ENCODE measurements at places on chromosomes 13 and 19.

DNA sequence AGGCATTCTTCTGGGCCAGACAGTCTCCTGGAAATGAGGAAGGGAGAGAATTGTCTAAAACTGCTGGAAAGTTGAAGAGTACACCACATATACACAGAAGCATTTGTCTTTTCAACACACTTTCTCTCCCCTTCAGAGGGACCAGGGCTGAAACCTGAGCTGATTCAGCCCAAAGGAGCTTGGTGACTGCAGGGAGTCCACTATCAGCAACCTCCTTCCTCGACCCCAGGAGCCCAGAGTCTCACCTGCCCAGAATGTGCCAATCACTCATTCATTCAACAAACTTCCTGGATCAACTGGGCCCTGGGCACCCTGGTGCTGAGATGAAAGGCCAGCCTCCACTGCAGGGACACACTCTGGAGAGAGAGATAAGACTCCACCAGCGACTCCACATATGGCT is 128.9 kb upstream of the VSTM2B start:
- no peak for DNase-seq

DNA sequence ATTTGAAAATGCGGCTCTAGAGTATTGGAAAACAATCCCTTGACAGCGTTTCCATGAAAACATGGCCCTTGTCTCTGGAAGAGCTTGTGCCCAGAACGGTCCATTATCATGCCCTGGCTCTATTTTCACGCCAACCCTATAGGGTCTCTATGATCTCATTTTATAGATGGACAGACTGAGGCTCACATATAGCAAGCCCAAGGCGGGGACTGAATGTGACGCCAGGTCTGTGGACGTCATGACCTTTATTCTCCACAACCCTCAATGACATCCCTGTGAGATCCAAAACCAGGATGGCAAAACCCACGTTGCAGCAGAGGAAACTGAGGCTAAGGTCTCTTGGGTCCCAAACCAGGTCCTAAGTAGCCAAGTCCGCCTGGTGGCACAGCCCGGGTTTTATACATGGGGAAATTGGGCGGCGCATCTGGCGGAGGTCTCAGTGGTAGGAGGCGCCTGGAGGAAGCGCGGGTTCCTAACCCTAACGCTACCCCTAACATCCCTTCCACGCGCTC is 425 bp upstream of the COLGALT1 start:
- no peak for DNase-seq

GRCh38 chr19:55118401-55118991 is 1.1 kb upstream of the PPP1R12C start:
- peak; percentile 86 for DNase-seq

DNA sequence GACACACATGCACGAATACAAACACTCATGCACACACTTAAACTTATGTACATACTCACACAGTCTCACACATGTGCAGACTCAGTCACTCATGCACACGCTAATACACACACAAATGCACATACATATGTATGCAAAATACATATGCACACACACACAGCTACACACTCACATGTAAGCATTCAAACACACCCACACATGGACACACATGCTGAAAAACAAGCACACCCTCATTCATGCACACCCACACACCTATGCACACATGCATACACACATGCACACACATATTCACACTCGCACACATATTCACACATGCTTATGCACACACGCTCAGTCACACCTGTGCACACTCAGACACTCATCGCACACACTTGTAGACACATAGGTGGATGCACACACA is 9.3 kb downstream of the MUC16 start:
- DNase-seq, result no peak

GRCh38 chr13:58134012-58134411 is 502.5 kb downstream of the PCDH17 start:
- DNase-seq, result no peak

DNA sequence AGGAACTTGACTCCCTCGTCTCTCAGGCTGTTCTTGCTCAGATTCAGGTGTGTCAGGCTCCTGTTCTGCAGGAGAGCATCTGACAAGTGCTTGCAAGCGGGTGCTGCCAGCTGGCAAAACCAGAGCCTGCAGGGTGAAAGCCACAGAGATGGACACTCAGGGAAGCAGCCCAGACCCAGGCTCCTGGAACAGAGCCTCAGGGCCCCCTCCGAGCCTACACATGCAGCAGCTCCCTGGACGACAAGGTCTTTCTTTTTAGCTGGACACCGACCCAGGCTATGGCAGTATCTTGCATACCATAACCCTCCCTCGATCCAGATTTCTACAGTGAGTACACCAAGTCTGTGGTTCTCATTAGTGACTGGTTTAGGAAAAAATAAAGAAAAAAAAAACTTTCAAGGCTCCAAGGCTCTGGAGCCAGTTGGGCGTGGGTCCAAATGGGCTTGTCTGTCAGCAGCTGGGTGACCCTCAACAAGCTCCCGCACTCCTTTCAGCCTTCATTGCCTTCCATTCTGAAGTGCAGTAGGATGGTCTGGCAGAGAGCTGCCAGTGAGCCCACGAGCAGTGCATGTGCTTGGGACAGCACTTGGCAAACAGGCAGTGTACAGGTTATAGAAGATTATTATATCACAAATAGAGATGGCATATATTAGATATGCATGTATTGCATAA is 29.9 kb downstream of the NLRP13 start:
- DNase-seq, result no peak

GRCh38 chr19:45406226-45407090 is at the start of gene POLR1G:
POLR1G (plus strand) TSS chr19:45406644; CDS start chr19:45406697, 53 bp downstream.
- DNase-seq, result peak; percentile 95

DNA sequence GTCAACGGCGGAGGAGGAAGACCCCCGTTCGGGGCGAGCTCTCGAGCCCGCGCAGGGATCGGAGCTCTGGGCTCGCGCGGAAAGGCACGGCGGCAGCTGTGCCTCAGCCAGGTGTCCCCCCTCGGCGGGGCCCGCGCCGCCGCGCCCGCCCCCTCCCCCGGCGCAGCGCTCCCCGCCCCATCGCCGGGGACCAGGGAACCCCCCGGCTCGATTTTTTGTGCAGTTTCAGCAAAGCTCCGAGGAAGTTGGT is 110.0 kb downstream of the KCNRG start:
- no peak for DNase-seq

Measured in G401 (cell line).